ENCODE measurements at places on chromosomes 12 and 14.

DNA sequence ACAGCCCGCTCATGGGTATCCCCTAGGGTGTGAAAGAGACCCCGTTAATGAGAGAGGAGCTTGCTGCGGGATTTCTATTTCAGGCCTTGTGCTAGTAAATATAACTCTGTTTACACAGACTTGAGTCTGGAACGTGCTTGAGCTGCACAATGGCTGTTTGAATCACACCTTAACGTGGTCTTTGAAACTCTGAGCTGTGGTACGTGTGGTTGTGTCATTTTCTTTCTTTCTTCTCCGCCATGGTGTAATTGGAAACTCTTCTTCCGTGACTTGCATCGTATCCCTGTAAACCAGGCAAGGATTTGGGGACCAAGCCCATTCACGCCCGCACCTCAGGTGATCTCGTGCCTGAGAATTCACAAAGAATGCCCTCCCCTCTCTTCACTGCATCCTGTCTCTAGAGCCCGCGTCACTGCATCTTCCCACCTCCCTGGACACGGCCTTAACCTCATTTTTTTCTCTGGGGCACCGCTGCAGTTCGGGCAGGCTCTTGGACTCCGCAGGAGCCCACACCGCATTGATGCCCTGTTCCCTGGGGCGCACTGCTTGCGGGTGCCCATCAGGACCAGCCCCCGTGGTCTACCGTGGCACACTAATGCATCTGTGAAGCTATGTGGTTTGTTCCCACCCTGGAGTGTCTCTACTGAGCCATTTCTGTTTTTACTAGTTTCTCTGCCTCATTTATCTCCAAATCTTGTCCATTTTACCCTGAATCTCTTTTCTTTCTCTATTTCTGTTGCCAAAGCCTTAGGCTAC is 78.4 kb upstream of the PARP11 start:
- DNase-seq, result no peak

DNA sequence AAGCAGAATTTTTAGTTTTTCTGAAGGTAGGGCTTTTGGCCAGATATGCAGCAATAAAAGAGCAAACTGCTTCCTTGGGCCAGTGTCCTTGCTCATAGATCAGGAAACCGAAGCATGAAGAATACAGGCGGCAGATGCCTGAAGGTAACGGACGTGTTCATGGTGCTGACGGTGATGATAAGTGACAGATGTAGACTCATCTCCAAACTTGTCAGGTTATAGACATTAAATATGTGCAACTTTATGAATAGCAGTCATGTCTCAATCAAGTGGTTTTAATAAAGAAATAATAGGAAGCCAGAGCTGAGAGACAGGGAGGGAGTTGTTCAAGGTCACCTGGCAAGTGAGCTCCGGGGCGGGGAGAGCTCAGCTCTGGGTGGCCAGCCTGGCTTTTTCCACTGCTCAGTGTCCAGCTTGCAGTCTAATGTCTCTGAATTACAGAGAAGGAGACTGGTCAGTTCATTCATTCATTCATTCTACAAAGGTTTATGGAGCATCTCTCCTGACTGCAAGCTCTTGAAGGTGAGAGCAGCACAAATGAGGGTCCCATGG is 1.0 kb downstream of the SERPINA5 start:
- DNase-seq, result no peak

DNA sequence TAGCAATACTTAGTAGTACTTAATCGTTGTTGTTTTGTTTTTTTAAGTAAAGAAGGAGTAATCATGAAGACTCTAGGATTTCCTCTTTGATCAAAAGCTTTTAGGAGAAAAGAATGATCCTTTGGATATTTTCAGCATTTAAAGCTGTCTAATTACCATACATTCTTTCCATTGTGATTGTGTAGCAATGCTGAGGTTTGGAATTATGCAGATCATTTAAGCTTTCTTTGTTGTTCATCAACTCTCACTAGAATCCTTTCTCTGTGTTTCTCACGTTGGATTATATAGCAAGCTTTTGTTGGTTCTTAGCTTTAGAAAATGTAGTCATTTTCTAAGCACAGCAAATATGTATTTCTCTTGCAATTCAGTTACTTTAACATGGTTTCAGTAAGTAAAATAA is 25.8 kb downstream of the CCDC91 start:
- no peak for DNase-seq

DNA sequence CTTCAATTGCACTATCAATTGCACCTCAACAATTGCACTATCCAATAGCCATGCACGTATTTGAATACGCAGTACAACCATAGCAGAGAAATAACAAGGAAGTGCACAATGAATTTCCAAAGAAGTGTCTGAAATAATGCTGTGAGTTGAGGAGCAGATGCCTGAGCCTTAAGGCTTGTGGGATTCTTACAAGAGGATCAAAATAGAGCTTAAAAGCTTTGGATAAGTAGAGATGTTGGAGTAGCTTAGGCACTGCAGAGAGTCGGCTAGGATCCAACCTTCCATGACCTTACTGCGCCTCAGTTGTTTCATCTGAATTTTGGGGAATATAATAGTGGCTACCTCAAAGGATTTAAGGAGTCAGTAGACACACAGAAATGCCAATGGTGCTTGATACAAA is 196.1 kb upstream of the FLRT2 start:
- no peak for DNase-seq

GRCh38 chr12:116759783-116760621 is 21.9 kb downstream of the RNFT2 start:
- no peak for DNase-seq

Measured in AG04449 (cell line).